ENCODE measurements at places on chromosomes 13 and 19.

DNA sequence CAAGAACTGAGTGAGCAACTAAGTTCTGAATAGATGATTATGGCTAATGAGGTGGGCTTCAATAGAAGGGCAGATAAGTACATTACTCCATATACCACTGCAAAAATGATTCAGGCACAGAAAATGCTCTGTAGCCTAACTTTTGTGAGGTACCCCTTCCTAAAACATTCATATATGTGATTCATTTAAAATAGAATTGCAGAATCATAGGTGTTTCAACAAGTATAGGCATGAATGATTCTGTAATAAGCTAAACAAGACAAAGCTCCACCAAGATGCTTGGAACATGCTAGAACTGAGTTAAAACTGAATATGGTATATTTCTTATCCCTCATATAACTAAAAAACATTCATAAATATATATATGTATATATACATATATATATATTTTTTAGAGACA lies 12.1 kb downstream of the KBTBD7 start:
- DNase-seq: no peak

- no peak for DNase-seq
Measured at GRCh38 chr19:3547301-3547731, 8.3 kb downstream of the TEKTIP1 start.

DNA sequence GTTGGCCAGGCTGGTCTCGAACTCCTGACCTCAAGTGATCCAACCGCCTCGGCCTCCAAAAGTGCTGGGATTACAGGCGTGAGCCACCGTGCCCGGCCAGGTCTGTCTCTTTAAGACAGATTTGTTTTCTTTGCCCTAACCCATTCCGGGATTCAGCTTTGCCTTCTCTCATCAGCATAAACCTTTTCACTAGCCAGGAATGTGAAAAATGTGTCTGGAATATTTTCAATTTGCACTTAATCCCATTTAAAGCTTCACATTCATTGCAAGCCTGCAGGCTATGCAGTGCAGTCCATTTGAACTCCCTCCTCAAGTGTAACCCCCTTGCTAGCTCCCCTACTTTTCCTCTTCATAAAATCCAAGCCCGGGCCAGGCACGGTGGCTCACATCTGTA lies 880 bp upstream of the TMEM160 start:
- no peak for DNase-seq

- no peak for DNase-seq
Measured at GRCh38 chr13:64420181-64420580, 2810.0 kb downstream of the PCDH9 start.

GRCh38 chr19:4591320-4591719 lies 31.8 kb upstream of the SEMA6B start:
- DNase-seq: no peak

GRCh38 chr13:28967029-28967915 lies 147.1 kb downstream of the MTUS2 start:
- no peak for DNase-seq

- no peak for DNase-seq
Measured at GRCh38 chr19:35753634-35754369, 3.0 kb downstream of the HSPB6 start.

DNA sequence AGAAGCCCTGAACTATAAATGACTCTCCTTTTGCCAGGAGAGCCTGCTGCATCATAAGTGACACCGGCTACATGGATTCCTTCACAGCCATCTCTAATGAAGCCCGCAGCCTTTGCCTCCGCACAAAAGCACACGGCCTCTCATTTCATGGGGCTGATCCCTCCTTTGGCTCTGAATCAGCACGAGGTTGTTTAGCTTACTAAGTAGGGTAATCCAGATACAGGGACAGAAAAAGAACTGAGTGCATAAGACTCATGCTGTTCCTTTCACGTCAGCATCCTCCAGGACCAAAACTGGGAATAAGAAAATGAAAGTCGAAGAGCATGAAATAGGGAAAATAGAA lies 136.3 kb downstream of the DCT start:
- DNase-seq: no peak

- DNase-seq: peak; percentile 46
Measured at GRCh38 chr19:48290771-48291488, 21.0 kb downstream of the ZNF114 start.

- no peak for DNase-seq
Measured at GRCh38 chr13:95221971-95222732, 79.1 kb downstream of the ABCC4 start.

DNA sequence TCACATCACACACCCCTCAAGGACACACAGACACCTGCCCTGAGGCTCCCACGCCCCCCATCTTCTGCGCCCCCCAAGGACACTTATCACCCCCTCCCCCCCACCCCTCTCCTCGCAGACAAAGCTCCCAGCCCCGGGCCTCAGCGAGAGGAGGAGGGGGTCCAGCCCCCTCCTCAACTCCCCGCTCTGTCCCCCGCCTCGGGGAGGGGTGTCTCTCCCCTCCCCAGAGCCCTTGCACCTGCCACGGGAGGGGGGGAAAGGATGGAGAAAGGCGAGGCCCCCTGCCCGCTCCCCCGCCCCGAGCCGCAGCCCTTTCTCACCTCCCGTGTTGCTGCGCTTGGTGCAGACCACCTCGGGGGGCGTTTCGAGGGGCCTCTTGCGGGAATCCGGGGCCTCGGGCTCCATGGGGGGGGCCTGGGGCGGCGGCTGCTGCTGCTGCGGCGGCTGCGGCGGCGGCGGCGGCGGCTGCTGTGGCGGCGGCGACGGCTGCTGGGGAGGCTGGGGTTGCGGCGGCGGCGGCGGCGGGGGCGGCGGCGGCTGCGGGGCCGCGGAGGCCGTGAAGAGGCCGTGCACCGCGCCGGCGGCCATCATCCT lies 621 bp downstream of the NOVA2 start:
- no peak for DNase-seq

Measured in stimulated activated CD8-positive, alpha-beta memory T cell treated with anti-CD3 and anti-CD28 coated beads, Interleukin-7, amount 100 ng/mL, for 1 hour (primary cell).